ENCODE measurements at places on chromosomes 2 and 18. TPM values are rescaled to one million over a fixed set of nuclear protein-coding genes. Genes with fewer than 3 reads are reported as not detected.

ATP6V1B1 gene
- total RNA-seq = 2.1 TPM

CFAP221 gene
- total RNA-seq = 26.3 TPM

RGPD3 gene
- total RNA-seq = 0.12 TPM

TANC1 gene
- 60.4 TPM for total RNA-seq

CDH19 gene
- total RNA-seq = 1.4 TPM

- H3K4me1 ChIP-seq = peaks cover 9% of the 10 kb centered on the region
- DNase-seq = peak; percentile 26
- no peaks in the 10 kb centered on the region for H3K27me3 ChIP-seq
- no peak overlapping the region for H3K27ac ChIP-seq
- H3K36me3 ChIP-seq = no peaks in the 10 kb centered on the region
These were observed 32.1 kb downstream of the CRACDL start for GRCh38 chr2:98903767-98904485.

DNA sequence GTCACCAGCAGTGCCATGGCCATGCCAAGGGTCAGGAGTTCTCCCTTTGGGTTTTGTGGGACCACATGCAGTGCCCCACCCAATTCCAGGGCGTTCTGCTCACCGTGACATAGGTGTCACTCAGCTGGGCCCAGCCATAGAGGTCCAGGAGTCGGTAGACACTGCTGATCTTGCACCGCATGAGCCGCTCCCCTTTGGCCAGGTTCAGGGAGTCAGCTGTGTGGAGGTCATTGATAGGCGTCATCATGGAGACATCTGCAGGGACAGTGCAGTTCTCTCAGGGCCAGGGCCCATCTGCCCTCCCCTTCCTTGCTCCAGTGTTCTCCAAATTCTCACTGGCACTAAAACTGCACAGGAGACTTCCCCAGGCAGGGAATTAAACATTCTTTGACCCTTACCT lies 71.9 kb downstream of the ADD2 start:
- H3K27ac ChIP-seq = no peak overlapping the region
- no peaks in the 10 kb centered on the region for H3K27me3 ChIP-seq
- no peaks in the 10 kb centered on the region for H3K4me1 ChIP-seq
- no peaks in the 10 kb centered on the region for H3K36me3 ChIP-seq
- DNase-seq = no peak

- peak; percentile 93 for DNase-seq
- peak overlapping the region; percentile 80 for H3K27ac ChIP-seq
- peak overlapping the region; percentile 80 for H3K4me3 ChIP-seq
- H3K4me1 ChIP-seq = peaks cover 5% of the 10 kb centered on the region
- H3K36me3 ChIP-seq = peaks cover 16% of the 10 kb centered on the region
These were observed 25.2 kb downstream of the PSD4 start for GRCh38 chr2:113198790-113199612.

- no peak overlapping the region for H3K4me3 ChIP-seq
- no peak for DNase-seq
- H3K36me3 ChIP-seq = no peaks in the 10 kb centered on the region
- peaks cover 28% of the 10 kb centered on the region for H3K4me1 ChIP-seq
- H3K27ac ChIP-seq = peak overlapping the region; percentile 78
- no peaks in the 10 kb centered on the region for H3K27me3 ChIP-seq
These were observed 84.7 kb downstream of the EHD3 start for GRCh38 chr2:31318361-31319336.

DNA sequence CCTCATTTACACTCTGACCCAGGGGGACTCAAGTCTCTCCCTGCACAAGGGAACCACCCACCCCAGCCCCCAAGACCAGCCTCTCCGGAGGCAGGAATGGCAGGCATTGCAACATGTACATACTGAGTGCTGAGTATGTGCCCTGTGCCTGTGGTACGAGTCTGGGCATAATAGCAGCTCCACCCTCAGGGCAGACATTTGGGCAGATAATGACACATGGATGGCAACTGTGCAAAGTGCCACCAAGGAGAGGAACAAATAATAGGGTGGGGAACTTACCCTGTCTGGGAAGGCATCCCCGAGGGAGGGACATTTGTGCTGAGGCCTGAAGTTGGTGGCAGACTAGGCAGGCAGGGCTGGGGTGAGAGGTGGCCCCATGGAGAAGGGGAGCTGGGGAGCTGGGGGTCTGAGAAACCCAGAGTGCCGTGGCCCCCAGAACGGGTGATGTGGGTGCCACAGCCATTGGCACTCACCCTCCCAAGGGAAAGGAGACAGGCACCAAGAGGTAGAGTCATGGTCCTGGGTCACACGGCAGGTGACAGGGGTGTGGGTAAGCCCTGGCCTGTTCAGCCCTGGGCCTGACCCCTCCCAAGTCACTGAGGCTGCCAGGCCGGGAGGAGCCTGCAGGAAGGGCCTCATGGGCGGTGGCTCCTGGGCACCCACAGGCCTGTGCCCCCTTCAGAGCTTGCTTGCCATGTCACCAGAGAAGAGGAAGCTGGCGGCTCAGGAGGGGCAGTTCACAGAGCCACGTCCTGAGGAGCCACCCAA lies 15.7 kb upstream of the GPR17 start:
- H3K27me3 ChIP-seq = no peaks in the 10 kb centered on the region
- H3K27ac ChIP-seq = no peak overlapping the region
- H3K4me3 ChIP-seq = no peak overlapping the region

DNA sequence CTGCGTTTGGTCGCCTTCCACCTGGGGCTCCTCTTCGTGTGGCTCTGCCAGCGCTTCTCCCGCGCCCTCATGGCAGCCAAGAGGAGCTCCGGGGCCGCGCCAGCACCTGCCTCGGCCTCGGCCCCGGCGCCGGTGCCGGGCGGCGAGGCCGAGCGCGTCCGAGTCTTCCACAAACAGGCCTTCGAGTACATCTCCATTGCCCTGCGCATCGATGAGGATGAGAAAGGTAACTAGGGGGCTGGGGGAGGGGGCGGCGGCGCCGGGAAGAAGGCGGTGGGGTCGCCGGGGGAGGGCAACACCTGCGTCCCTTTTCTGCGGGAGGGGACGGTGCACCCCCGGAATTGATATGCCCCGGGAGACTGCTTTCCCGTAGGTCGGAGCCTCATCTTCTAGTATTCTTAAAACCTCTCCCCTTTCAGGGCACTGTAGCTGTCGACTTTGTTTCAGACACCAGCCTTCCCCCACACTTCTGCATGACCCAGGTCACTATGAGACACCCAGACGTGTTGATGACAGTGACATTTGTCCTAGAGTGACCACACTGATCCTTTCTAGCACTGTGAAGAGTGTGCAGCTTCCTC lies 755 bp downstream of the SPAST start:
- H3K4me3 ChIP-seq = peak overlapping the region; percentile 90
- H3K4me1 ChIP-seq = peaks cover 17% of the 10 kb centered on the region
- H3K36me3 ChIP-seq = no peaks in the 10 kb centered on the region
- DNase-seq = no peak
- no peaks in the 10 kb centered on the region for H3K27me3 ChIP-seq

DNA sequence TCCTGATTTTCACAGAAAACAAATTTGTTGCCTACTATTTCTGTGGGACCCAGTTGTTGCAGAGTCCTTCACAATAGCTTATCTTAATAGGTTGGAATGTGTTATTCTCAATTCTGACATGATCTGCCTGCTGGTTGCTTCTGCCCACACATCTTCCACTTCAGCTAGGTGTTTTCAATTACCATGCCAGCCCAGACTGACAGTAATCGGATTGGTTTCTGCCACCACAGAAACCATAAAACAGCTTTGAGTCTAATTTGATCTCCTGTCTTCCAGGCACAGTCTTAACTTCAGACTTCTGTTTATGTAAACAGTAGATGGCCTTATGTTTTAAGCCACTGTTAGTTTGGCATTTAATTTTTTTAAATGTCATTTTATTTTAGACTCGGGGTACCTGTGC lies 248.2 kb upstream of the RBMS1 start:
- DNase-seq = no peak
- H3K4me1 ChIP-seq = no peaks in the 10 kb centered on the region
- no peaks in the 10 kb centered on the region for H3K27me3 ChIP-seq
- no peaks in the 10 kb centered on the region for H3K36me3 ChIP-seq
- no peak overlapping the region for H3K27ac ChIP-seq
- no peak overlapping the region for H3K4me3 ChIP-seq

DNA sequence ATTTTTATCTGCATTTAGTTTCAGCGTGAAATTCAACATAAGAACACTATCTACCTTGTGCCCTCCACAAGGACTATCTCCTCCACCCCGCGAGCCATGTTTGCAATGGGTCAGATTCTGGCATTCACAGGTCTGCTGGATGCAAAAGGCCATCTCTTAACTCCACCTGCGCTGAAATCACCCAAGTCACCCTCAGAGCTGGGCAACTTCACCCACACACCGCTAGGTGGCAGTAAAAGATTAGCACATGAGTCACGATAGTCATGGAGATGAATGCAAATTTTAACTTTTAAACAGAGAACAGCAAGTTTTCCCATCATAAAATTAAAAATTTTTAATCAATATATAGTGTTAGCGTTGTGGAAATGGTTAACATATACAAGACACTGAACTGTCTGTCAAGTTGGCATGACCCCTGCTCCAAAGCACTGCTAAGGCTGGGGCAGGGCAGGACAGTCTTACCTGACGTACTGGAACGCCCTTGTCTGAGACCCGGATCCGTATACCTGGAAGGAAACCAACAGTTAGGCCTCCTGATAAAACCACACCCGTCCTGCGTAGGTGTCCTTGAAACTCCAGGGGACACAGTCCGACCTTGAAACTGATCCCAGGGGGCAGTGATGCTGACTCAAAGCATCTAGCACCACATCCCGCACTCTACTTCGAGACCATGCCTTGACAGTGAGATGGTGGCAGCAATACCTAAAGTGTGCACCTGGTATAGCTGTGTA lies 89.6 kb downstream of the UXS1 start:
- no peaks in the 10 kb centered on the region for H3K4me1 ChIP-seq
- no peak overlapping the region for H3K4me3 ChIP-seq
- no peaks in the 10 kb centered on the region for H3K27me3 ChIP-seq
- H3K27ac ChIP-seq = no peak overlapping the region

- DNase-seq = no peak
- H3K27me3 ChIP-seq = no peaks in the 10 kb centered on the region
- no peaks in the 10 kb centered on the region for H3K4me1 ChIP-seq
- H3K4me3 ChIP-seq = no peak overlapping the region
- H3K27ac ChIP-seq = no peak overlapping the region
- H3K36me3 ChIP-seq = no peaks in the 10 kb centered on the region
These were observed 85.4 kb upstream of the CPO start for GRCh38 chr2:206853915-206854314.

DNA sequence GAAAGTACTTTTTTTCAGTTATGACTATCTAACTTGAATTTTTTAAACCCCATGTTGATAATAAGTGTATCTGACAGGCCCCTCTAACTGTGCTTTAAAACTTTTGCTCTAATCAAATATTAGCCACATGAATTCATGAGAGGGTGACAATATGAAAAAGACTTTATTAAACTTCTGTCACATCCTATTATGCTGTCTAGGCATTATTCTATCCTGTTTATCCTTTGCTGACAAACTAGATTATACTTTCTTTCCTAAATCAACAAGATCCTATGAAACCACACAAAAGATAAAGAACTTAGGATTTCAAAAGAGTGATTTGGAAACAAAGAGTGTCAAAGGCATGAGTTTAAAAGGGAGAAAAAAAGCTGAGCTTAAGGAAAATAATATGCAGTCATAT lies 57.8 kb downstream of the ST6GAL2 start:
- H3K4me3 ChIP-seq = no peak overlapping the region
- no peaks in the 10 kb centered on the region for H3K27me3 ChIP-seq
- no peaks in the 10 kb centered on the region for H3K4me1 ChIP-seq
- H3K36me3 ChIP-seq = no peaks in the 10 kb centered on the region
- no peak for DNase-seq

GRCh38 chr18:36977121-36977520 lies 148.2 kb downstream of the KIAA1328 start:
- no peaks in the 10 kb centered on the region for H3K36me3 ChIP-seq
- no peak overlapping the region for H3K4me3 ChIP-seq
- H3K27me3 ChIP-seq = no peaks in the 10 kb centered on the region
- DNase-seq = no peak

DNA sequence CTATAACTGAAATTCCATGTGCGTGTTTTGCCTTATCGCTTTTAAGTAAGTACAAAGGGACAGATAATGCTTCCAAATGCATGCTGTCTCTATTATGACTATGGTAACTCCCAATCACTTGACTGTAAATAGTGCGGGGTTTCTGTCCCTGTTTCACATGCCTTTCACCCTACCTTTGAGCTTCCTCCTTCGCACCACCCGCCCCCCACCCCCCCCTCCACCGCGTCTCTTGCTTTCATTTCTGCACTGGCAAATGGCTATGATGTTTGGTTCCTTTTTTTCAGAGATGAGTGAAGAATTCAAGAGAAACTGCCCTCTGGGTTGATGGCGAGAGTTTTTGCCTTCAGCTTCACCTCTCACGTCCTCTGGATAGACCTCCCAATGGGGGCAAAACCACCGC lies 25.0 kb upstream of the SPP2 start:
- no peaks in the 10 kb centered on the region for H3K36me3 ChIP-seq
- no peak for DNase-seq
- H3K4me3 ChIP-seq = peak overlapping the region; percentile 29
- H3K4me1 ChIP-seq = peaks cover 9% of the 10 kb centered on the region

- H3K27ac ChIP-seq = peak overlapping the region; percentile 39
- H3K4me3 ChIP-seq = no peak overlapping the region
- no peak for DNase-seq
- no peaks in the 10 kb centered on the region for H3K27me3 ChIP-seq
These were observed 95.3 kb upstream of the B3GNT7 start for GRCh38 chr2:231300020-231300721.

GRCh38 chr2:47095349-47096020 lies 59.6 kb downstream of the STPG4 start:
- no peak overlapping the region for H3K27ac ChIP-seq
- H3K36me3 ChIP-seq = no peaks in the 10 kb centered on the region
- H3K27me3 ChIP-seq = no peaks in the 10 kb centered on the region
- no peak overlapping the region for H3K4me3 ChIP-seq
- H3K4me1 ChIP-seq = no peaks in the 10 kb centered on the region

- H3K4me1 ChIP-seq = no peaks in the 10 kb centered on the region
- H3K27me3 ChIP-seq = no peaks in the 10 kb centered on the region
- peak overlapping the region; percentile 6 for H3K27ac ChIP-seq
- H3K36me3 ChIP-seq = no peaks in the 10 kb centered on the region
- H3K4me3 ChIP-seq = no peak overlapping the region
- no peak for DNase-seq
These were observed 199.3 kb downstream of the LTBP1 start for GRCh38 chr2:33146102-33146501.

GRCh38 chr2:135843671-135844070 lies 6.7 kb upstream of the LCT start:
- peaks cover 42% of the 10 kb centered on the region for H3K36me3 ChIP-seq
- H3K27me3 ChIP-seq = no peaks in the 10 kb centered on the region
- H3K27ac ChIP-seq = no peak overlapping the region
- DNase-seq = no peak

DNA sequence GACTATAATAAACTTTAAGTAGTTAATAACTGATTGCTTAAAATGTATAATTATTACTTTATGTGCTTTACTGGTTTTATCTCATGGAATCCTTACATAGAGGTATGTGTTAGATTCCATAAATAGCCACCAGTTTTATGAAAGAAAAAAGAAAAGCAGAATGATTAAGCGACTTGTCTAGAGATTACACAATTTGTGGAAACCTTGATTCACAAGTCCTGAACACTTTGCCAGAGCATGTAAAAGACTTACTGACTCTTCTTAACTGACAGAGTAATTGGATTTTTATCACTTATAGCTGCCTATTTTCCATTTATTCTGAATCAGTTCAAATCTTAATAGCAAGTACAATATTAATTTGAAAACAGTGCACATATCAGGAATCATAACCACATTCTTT lies 448.7 kb upstream of the NETO1 start:
- no peaks in the 10 kb centered on the region for H3K27me3 ChIP-seq
- H3K27ac ChIP-seq = no peak overlapping the region
- DNase-seq = no peak
- no peaks in the 10 kb centered on the region for H3K4me1 ChIP-seq
- H3K36me3 ChIP-seq = no peaks in the 10 kb centered on the region

GRCh38 chr2:218871345-218872302 lies 9.0 kb upstream of the WNT10A start:
- no peaks in the 10 kb centered on the region for H3K36me3 ChIP-seq
- no peak overlapping the region for H3K27ac ChIP-seq
- DNase-seq = no peak
